ENCODE measurements at places on chromosomes 16 and 17.
A peak's percentile ranks its signal among the peaks of the same experiment; 100 is the strongest.

GRCh38 chr16:56277075-56277474 is 85.8 kb downstream of the GNAO1 start:
- H3K27ac ChIP-seq: no peak overlapping the region
- no peak overlapping the region for H3K4me3 ChIP-seq
- peak; percentile 11 for DNase-seq
- peaks cover 60% of the 10 kb centered on the region for H3K27me3 ChIP-seq

DNA sequence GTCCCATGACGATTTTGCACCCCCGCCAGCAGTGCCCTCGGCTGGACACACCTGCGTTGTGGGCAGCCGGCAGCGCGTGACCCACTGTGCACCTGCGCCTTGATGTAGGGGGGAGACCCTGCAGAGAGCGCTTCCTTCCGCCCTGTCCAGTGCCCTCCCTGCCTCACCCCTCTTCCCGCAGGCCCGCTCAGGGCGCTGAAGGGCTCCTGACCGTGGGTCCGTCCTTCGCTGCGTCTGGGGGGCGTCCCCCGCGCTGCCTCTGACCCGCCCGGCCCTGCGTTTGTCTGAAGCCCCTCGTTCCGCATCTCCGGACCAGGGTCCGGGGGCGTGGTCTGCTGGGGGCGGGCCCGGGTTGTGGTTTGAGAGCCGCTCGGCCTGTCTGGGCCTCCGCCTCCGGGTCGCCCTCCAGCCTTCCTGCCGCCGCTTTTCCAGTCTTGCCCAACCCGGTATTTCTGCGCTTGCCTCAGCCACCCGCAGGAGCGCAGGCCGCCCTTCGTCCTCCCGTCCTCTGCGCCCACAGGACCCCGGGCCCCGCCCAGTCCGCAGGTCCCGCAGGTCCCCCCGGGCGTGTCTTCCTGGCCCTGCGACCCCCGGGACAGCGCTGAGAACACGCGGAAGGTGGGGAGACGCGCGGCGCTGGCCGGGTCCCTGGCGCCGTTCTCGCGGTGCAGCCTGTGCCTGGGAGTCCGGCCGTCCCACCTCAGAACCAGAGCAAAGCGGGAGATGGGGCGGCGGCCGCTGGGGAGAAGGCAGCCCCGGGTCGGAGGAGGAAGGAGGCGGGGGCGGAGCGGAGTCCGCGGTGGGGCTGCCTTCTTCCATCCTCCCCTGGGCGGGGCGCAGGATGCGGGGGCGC is 4.0 kb upstream of the IL17C start:
- H3K4me3 ChIP-seq: peak overlapping the region; percentile 50
- H3K36me3 ChIP-seq: peaks cover 34% of the 10 kb centered on the region
- no peak overlapping the region for H3K27ac ChIP-seq
- DNase-seq: peak; percentile 70

DNA sequence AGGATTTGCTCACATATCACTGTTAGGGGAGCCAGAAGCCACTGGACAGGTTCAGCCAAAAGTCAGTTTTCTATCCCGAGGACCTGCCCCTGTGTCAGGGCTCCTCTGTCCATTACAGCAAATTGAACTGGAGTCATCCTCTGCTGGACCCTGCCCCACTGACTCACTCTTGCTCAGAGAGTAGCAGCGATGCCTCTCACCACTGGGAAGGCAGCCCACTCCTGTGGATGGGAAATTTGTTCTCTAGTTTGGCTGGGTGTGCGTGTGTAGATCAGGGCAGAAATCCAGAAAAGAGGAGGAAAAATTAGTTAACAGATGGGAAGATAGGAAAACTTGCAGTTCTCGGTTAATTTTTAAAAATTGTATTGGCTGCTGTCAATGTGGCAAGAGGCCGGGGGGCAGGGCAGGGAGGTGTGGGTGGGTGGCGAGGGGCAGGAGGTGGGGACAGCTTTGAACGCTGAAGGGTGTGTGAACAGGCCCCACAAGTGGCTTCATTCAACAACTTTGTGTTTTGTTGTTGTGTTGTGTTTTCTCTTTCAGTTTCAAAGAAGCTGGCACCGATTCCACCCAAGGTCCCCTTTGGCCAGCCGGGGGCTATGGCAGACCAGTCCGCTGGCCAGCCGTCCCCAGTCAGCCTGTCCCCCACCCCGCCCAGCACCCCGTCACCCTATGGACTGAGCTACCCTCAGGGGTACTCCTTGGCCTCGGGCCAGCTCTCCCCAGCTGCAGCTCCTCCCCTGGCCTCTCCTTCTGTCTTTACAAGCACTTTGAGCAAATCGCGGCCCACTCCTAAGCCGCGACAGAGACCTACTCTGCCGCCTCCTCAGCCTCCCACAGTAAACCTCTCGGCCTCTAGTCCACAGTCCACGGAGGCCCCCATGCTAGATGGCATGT is 33.6 kb downstream of the ELAC2 start:
- peaks cover 10% of the 10 kb centered on the region for H3K4me1 ChIP-seq
- peaks cover 9% of the 10 kb centered on the region for H3K36me3 ChIP-seq
- H3K27ac ChIP-seq: peak overlapping the region; percentile 42
- DNase-seq: peak; percentile 35

GRCh38 chr17:83181991-83182619 is 102.7 kb downstream of the METRNL start:
- H3K27me3 ChIP-seq: no peaks in the 10 kb centered on the region
- H3K4me3 ChIP-seq: no peak overlapping the region
- no peak overlapping the region for H3K27ac ChIP-seq
- no peak for DNase-seq

DNA sequence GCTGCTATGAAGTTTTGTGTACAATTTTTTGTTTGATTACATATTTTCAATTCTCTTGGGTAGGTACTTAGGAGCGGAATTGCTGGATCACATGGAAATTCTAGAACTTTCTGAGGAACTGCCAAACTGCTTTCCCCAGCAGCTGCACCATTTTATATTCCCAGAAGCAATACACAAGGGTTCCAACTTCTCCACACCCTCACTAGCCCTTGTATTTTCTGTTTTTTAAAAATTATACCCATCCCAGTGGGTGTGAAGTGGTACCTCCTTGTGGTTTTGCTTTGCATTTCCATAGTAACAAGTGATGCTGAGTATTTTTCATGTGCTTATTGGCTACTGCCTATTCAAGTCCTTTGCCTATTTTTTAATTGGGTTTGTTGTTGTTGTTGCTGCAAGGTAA is 20.9 kb downstream of the NACA2 start:
- H3K27me3 ChIP-seq: no peaks in the 10 kb centered on the region
- no peaks in the 10 kb centered on the region for H3K36me3 ChIP-seq
- H3K27ac ChIP-seq: no peak overlapping the region
- peaks cover 10% of the 10 kb centered on the region for H3K4me1 ChIP-seq

GRCh38 chr17:50638966-50639713 is 4.5 kb downstream of the ABCC3 start:
- DNase-seq: peak; percentile 100
- H3K36me3 ChIP-seq: peaks cover 38% of the 10 kb centered on the region
- H3K27ac ChIP-seq: peak overlapping the region; percentile 81
- H3K4me3 ChIP-seq: peak overlapping the region; percentile 71
- H3K4me1 ChIP-seq: peaks cover 54% of the 10 kb centered on the region
- H3K27me3 ChIP-seq: no peaks in the 10 kb centered on the region

DNA sequence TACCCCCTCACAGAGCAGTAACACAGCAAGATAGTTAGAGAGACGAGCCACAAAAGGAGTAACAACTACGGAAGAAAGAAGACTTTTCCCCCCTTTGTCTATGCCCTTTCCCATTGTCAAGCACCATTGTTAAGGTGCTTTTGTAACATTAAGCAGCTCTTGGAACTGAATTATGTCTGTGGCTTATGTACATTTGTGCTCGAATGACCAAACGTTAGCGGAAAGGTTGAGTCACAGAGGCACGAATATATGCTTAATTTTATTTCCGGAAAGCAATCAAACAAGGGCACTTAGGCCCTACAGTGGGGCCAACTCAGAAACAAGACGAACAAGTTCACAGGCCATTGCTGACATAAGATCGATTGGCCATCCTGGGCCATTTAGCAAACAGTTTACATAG is 109.5 kb downstream of the ANKFN1 start:
- H3K4me3 ChIP-seq: no peak overlapping the region
- H3K27ac ChIP-seq: no peak overlapping the region
- H3K27me3 ChIP-seq: no peaks in the 10 kb centered on the region
- H3K36me3 ChIP-seq: no peaks in the 10 kb centered on the region
- DNase-seq: no peak

GRCh38 chr16:47826070-47826469 is 329.7 kb downstream of the ABCC12 start:
- no peak for DNase-seq
- H3K4me3 ChIP-seq: no peak overlapping the region
- H3K27me3 ChIP-seq: no peaks in the 10 kb centered on the region
- H3K36me3 ChIP-seq: no peaks in the 10 kb centered on the region

GRCh38 chr16:53080345-53081031 is 25.7 kb downstream of the CHD9 start:
- peaks cover 63% of the 10 kb centered on the region for H3K4me1 ChIP-seq
- peaks cover 8% of the 10 kb centered on the region for H3K36me3 ChIP-seq
- peak overlapping the region; percentile 64 for H3K4me3 ChIP-seq
- H3K27me3 ChIP-seq: no peaks in the 10 kb centered on the region
- peak; percentile 87 for DNase-seq

DNA sequence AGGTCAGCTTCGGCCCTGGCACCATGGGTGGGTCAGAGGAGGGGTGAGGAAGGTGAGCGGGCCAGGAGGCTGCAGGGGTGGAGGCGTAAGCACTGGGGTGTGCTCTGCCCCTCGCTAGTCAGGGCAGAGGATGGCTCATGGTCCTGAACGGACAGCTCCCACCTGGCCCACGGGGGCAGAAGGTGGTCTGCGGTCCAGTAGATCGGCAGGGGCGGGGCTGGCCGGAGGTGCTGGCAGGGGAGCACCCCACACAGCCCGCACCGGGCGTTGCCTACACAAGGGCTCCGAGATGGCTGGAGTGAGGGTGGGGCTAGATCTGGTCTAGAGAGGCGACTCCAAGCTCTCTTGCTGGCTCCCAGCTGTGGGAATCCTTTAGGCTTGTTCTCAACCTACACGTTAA is 8.2 kb downstream of the NPTX1 start:
- no peak overlapping the region for H3K4me3 ChIP-seq
- no peaks in the 10 kb centered on the region for H3K4me1 ChIP-seq
- peaks cover 83% of the 10 kb centered on the region for H3K27me3 ChIP-seq
- DNase-seq: no peak

DNA sequence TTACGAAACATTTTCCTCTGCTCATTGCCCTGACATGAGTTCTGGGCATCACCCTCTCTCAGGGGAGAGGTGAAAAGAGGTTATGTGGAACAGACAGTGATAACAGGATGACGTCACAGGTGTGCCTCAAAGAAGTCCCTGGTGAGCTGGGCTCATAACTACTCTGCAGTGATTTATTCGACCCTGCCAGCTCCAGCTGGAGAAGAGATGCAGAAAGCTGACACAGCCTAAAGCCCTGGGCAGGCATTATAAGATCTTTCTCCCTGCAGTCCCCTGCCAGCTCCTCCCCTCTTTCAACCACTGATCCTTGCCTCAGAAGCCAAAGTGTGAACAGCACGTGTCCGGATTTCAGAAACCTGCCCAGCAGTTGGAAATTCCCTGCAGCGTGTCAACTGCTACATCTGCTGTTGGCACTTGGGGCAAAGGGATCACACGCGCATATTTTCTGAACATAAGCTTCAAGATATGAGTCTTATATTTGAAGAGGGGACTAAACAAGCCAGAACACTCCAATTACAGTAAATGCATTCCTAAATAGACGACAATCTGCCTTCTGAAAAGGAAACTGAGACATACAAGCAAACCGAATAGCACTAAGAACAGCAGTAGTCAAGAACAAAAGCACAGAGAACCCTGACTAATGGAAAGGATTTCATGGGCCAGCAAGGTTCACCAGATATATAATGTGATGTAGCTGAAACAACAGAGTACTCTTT is 80.5 kb downstream of the SMG6 start:
- H3K4me1 ChIP-seq: peaks cover 6% of the 10 kb centered on the region
- no peak overlapping the region for H3K27ac ChIP-seq
- peaks cover 21% of the 10 kb centered on the region for H3K36me3 ChIP-seq

- H3K27me3 ChIP-seq: no peaks in the 10 kb centered on the region
- H3K27ac ChIP-seq: no peak overlapping the region
- no peak for DNase-seq
- no peaks in the 10 kb centered on the region for H3K4me1 ChIP-seq
These were observed 364.4 kb downstream of the XYLT1 start for GRCh38 chr16:17106243-17106791.

GRCh38 chr17:12316021-12316420 is 295.3 kb downstream of the MAP2K4 start:
- no peaks in the 10 kb centered on the region for H3K4me1 ChIP-seq
- no peaks in the 10 kb centered on the region for H3K36me3 ChIP-seq
- H3K27ac ChIP-seq: no peak overlapping the region
- H3K27me3 ChIP-seq: no peaks in the 10 kb centered on the region

DNA sequence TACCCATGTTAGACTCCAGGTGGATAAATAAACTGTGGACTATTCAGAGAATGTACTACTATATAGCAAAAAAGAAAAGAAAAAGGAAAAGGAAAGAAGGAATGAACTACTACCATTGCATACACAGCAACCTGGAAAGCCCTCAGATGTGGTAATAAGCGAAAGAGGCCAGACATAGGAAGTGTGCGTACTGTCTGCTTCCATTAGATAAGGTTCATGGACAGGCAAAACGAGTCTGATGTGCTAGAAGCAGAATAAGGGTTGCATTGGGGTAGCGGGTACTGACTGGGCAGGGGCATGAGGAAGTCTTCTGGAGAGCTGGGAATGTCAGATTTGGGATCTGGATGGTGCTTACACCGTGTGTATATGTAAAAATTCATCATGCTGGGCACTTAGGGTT is 21.8 kb downstream of the CLEC16A start:
- peaks cover 40% of the 10 kb centered on the region for H3K36me3 ChIP-seq
- no peaks in the 10 kb centered on the region for H3K27me3 ChIP-seq
- no peak for DNase-seq
- H3K4me3 ChIP-seq: no peak overlapping the region
- peak overlapping the region; percentile 17 for H3K27ac ChIP-seq
- peaks cover 12% of the 10 kb centered on the region for H3K4me1 ChIP-seq

- H3K27me3 ChIP-seq: peaks cover 42% of the 10 kb centered on the region
- H3K36me3 ChIP-seq: peaks cover 5% of the 10 kb centered on the region
- H3K27ac ChIP-seq: no peak overlapping the region
- no peaks in the 10 kb centered on the region for H3K4me1 ChIP-seq
- no peak overlapping the region for H3K4me3 ChIP-seq
These were observed 56.0 kb upstream of the ENPP7 start for GRCh38 chr17:79674506-79675412.

GRCh38 chr16:27353853-27354252 is 40.1 kb downstream of the IL4R start:
- DNase-seq: no peak
- no peaks in the 10 kb centered on the region for H3K4me1 ChIP-seq
- peaks cover 88% of the 10 kb centered on the region for H3K36me3 ChIP-seq
- no peaks in the 10 kb centered on the region for H3K27me3 ChIP-seq
- no peak overlapping the region for H3K27ac ChIP-seq

- H3K4me3 ChIP-seq: no peak overlapping the region
- no peak for DNase-seq
- no peaks in the 10 kb centered on the region for H3K27me3 ChIP-seq
- H3K4me1 ChIP-seq: no peaks in the 10 kb centered on the region
- H3K36me3 ChIP-seq: peaks cover 10% of the 10 kb centered on the region
- H3K27ac ChIP-seq: no peak overlapping the region
These were observed 340.0 kb downstream of the XYLT1 start for GRCh38 chr16:17130733-17131132.

GRCh38 chr17:49890852-49891251 is 43.0 kb upstream of the TAC4 start:
- peaks cover 25% of the 10 kb centered on the region for H3K27me3 ChIP-seq
- no peak overlapping the region for H3K27ac ChIP-seq
- H3K4me1 ChIP-seq: peaks cover 6% of the 10 kb centered on the region
- no peak for DNase-seq
- no peaks in the 10 kb centered on the region for H3K36me3 ChIP-seq

- no peaks in the 10 kb centered on the region for H3K36me3 ChIP-seq
- peaks cover 12% of the 10 kb centered on the region for H3K4me1 ChIP-seq
- no peak overlapping the region for H3K4me3 ChIP-seq
- no peak for DNase-seq
- peaks cover 16% of the 10 kb centered on the region for H3K27me3 ChIP-seq
- H3K27ac ChIP-seq: no peak overlapping the region
These were observed 2.3 kb upstream of the COL1A1 start for GRCh38 chr17:50203604-50204345.
